NCI-H345 (cell line): ENCODE measurements at places on chromosomes 1 and 21.

GRCh38 chr1:199685369-199685768 lies 342.1 kb upstream of the NR5A2 start:
- no peak for DNase-seq

- DNase-seq = no peak
Observed at GRCh38 chr1:182495002-182495401, 45.1 kb downstream of the RGSL1 start.

GRCh38 chr1:228374711-228375577 lies 31.7 kb downstream of the TRIM11 start:
- DNase-seq = no peak

GRCh38 chr1:15928971-15929965 lies 46.6 kb downstream of the ZBTB17 start:
- DNase-seq = no peak

DNA sequence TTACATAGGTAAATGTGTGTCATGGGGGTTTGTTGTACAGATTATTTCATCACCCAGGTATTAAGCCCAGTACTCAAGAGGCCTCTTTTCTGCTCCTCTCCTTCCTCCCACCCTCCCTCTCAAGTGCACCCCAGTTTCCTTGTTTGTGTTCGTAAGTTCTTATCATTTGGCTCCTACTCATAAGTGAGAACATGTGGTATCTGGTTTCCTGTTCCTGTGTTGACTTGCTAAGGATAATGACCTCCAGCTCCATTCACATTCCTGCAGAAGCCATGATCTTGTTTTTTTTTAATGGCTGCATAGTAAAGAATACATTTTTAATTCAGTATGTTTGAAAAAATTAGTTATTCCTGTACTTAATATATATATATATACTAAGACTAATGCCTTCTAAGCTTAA lies 107.7 kb downstream of the CLDN17 start:
- no peak for DNase-seq
